ENCODE measurements at places on chromosomes 4 and X.

DNA sequence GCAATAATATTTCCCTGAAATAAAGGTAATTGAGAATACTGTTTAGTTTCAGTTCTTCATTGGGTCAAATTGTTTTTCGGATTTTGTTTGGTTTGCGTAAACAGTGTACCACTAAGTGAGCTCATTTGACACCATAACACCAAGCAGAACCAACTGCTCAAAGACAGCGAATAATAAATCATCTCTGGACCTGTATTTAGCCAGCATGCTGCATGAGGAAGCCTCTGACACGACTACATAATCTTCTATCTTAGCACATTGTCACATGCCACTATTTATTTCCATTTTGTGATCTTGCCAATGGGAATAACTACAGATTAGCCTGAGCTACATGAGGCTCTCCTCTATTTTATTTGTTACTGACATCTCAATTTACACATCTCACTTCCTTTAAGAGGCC is 12.1 kb upstream of the PRKG2 start:
- no peak for DNase-seq

GRCh38 chr4:39713691-39714090 is 15.8 kb downstream of the UBE2K start:
- no peak for DNase-seq

GRCh38 chr4:79682801-79683530 is 274.9 kb upstream of the GK2 start:
- no peak for DNase-seq

- no peak for DNase-seq
These were observed 223.5 kb downstream of the ZNF674 start for GRCh38 chrX:46321676-46322075.

- no peak for DNase-seq
These were observed 31.6 kb downstream of the TKTL1 start for GRCh38 chrX:154327038-154327820.

DNA sequence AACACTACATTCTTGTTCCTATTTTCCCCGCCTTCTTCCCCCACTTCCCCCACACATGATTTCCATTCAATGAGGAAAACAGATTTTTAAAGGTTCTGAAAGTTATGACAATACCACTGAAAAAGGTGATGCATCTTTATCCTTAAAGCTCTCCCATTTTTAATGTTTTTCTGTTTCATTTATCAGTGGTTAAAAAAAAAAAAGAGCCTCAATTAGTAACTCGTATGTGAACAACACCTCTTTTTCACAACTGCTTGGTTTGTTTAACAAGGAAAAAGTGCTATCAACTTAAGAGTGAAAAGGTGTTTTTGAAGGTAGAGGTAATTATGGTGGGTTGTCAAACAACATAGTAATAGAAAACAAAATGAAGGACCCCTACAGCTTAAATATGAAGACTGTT is 8.2 kb upstream of the CAMK2D start:
- no peak for DNase-seq

DNA sequence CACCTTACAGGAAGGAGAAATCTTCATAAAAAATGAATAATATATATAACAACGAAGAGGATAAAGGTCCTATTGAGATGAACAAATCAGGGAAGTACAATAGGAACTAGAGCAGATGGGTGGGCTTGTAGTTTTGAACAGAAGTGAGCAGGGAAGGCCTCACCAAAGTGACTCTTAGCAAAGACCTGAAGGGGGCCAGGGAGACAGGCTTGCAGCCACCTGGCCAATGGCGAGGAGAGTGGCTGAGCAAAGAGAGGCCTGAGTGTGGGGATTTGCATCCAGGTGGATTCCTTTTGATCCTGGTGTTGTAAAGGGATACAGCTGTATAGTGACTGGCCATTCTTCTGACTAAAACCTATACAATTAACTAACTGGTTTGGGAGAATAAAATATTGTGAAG is 354.1 kb downstream of the CAMK2D start:
- DNase-seq: no peak

DNA sequence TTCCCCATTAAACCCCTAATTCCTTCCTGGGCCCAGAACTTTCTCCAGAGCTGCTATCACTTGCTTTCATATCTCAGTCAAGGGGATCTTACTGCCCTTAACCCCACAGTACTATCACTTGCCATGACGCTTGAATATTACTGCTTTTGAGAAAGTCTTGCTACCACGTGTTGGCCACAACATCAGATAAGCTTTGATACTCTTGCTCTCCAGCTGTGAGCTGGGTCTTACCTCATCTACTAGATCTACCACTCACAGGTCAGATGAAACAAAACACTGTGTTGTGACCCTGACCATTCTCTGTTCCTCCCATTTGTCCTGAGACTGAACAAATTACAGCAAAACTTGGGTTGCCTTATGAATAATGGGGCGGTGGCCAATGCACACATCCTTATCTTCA is 12.1 kb upstream of the TAPT1 start:
- no peak for DNase-seq

DNA sequence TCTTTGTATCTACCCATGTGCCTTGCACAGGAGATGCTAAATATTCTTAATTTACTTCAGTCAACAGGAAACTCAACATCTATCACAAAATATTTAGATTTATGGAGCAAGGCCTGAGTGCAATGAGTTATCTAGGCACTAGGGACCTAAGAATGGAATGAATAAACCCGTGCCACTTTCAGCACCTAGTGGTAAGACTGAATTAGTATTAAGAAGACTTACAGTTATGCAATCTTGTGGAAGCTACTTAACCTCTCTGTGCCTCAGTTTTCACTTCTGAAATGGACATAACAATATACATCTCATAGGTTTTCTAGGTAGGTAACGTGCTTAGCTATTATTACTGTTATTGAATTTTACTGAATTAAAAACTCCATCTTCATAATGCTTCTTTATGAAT is 144.6 kb upstream of the MAP3K15 start:
- no peak for DNase-seq
